ENCODE measurements at places on chromosomes 6 and 20.

- no peak for DNase-seq
Measured at GRCh38 chr20:33370291-33370690, 31.0 kb downstream of the CDK5RAP1 start.

GRCh38 chr6:96304997-96305396, 216.6 kb upstream of the UFL1 start:
- no peak for DNase-seq

GRCh38 chr6:143652841-143653331, 24.9 kb upstream of the PHACTR2 start:
- DNase-seq, result no peak

DNA sequence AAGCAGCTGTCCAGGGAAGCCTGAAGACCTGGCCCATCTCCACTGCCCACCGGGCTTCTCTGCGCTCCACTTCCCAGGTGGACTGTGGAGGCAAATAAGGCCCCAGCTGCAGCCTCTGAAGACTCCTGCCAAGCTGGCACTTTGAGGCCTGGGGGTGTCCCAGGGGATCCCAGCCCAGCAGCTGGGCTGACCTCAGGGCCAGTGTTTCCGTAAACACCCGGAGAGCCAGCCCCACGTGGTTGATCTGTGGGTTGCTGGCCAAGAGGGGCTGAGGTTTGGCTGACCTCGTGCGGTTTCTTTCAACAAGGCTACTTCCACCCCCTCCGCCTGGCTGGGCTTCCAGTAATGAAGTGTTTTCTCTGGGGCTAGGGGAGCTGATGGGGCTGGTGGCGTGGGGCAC, 12.4 kb upstream of the CCN5 start:
- no peak for DNase-seq

- no peak for DNase-seq
Measured at GRCh38 chr6:136158387-136158821, 91.7 kb downstream of the MTFR2 start.

DNA sequence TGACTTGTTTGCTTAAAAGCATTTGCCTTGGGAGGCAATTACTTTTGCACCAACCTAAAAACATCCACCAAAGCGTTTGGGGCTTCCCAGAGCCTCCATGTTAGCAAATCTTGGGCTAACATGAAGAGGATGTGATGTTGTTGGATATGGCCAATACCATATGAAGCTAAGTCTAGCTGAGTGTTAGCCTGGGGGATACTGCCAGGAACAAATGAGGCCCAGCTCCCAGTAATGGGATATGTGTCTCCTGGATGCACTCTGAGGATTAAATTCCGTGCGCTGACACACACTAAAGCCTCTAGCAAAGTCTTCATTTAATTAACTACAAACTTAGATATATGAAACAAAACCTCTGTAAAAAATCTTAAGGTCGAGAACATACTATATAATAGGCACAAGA, 35.3 kb upstream of the HBS1L start:
- DNase-seq, result no peak

GRCh38 chr6:97077380-97077779, 152.9 kb downstream of the KLHL32 start:
- DNase-seq, result peak; percentile 56

- DNase-seq, result no peak
Measured at GRCh38 chr6:163999475-164000125, 585.1 kb downstream of the QKI start.

DNA sequence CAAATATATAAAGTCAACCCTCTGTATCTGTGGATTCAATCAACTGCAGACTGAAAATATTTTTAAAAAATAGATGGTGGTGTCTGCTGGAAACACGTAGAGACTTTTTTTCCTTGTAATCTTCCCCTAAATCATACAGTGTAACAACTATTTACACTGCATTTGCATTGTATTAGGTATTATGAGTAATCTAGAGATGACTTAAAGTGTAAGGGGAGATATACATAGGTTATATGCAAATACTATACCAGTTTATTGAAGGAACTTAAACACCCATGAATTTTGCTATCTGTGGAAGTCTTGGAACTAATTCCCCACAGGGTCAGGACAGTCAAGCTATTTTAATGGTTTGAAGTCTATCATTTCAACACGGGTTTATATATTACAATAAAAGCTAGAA, 10.2 kb downstream of the HDAC2 start:
- DNase-seq, result no peak

DNA sequence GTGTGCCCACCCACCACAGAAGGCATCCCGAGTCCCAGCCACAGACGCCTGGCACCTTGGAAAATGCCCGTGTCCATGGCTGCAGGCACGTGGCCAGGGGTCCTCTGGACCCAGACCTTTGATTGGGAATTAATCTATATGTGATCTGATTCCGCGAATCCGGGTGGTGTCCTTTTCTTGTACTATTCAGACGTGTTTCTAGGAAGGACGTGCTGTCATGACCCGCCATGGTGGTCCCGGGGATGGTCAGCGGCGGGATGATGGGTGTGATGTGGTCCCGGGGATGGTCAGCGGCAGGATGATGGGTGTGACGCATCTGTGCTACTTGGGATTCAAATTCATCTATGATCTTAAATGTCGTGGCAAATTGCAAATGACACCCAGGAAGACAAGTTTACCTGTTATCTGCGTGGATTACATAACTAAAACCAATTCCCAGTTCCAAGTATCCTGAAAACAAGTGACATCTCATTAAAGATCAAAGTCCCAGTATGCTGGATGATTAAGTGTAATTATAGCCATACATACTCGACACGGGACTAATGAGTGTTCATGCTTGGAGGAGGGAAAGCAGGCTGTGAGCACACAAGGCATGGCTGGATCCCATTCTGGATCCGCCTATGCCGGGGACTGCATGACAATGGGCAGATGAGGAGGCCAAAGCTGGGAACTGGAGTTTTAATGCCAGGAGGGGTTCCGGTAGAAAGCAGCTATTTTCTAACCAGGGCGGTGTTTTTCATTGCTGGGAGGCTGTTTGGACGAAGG, 256.5 kb downstream of the TAF4 start:
- DNase-seq, result no peak

DNA sequence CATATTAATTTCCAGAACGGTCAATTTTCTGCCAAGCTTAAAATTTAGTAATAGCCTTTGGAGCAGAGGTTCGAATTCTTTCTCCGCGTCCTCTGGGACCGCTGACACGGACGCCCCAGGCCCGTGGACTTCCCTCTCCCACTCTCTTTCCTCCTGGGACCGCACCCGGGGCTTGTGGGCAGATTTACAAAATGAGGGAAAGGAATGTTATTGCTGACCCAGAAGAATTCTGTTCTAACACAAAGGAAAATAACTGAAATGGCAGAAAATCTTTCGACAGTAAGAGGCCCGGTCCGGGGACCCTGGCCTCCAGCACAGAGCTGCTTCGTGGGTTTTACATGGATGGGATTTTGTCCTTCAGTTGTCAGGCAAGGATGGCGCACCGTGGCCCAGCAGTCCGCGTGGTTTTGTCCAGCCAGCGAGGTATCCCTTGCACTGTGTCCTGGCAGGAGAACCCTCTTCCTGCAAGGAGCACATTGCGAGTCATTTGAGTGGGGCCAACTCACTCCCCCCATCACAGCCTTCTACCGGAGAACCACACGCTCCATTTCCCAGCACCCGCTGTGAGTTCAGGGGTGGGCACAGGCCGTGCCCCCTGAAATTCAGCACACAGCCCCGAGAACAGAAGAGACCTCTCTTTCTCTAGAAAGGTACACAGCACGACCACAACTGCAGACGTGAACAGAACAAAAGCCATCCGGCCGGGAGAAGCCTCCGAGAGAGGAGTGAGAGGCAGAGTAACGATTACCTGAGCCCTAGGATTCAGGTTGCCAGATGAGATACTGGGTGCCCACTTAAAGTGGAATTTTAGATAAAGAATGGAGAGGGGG, 106.0 kb upstream of the AFDN start:
- DNase-seq, result no peak

- no peak for DNase-seq
Measured at GRCh38 chr20:41355192-41355591, 11.4 kb downstream of the EMILIN3 start.

DNA sequence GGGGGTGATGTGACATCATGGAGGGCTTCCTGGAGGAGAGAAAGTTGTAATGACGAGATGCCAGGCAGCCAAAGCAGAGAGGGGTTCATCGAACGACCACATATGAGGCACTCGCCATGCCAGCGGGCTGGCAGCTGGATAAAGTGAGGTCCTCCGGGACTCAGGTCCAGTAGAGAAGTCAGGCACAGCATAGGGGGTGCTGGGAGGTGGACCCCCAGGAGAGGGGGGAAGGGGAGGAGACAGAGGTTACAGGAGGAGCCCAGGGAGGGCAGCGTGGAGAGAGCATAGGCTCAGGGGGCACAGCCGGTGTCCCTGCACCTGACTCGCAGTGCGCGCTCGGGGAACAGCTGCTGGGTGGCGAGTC, 174.7 kb downstream of the BMP7 start:
- no peak for DNase-seq

DNA sequence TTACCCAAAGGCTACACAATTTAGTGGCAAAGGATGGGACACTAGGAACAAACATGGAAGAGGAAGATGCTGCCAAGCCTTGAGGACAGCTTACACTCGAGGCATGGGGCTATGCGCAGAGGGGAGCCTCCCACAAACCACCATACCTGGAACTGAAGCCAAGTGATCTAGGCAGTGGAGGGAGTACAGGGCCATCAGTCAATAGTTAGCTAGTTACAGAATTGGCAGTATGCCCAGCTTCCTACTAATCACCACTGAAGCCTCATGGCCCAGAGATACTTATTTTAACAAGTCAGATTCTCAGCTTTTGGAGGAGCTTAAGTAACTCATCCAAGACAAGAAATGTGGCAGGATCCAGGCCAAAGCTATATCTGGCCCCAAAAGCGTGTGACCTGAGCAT, 226.6 kb upstream of the MOCS1 start:
- no peak for DNase-seq

DNA sequence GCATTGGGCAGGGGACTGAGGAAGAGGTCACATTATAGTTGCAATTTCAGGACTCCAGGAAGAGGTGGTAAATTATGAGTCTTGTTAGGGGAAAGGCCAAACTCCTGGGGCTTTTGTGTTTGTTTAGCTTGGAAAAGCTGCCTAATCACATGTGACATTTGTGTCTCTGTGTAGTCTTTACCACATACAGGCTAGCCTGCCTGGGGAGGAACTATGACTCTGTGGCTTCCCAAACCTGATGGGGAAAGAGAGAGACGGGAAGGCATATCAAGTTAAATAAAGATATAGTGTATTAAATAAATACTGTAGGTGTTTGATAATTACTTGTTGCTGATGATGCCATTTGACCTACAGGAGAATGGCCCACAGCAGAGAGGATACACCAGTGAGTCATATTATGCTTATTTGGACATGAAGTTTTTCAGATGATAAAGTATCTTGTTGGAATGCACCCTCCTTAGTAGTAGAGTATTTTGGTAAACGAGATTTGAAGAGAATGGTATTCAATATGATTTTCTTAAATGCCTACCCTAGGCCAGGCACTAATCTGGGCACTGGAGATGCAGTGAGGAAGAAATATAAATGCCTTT, 4.0 kb downstream of the BLTP3A start:
- DNase-seq, result no peak

- DNase-seq, result no peak
Measured at GRCh38 chr6:54957698-54958097, 111.1 kb downstream of the FAM83B start.

Data from mesendoderm (in vitro differentiated cells).